Chondrocyte (in vitro differentiated cells): ENCODE measurements at places on chromosomes 1 and 21.

GRCh38 chr21:46215436-46216131 is 13.0 kb downstream of the LSS start:
- DNase-seq: peak; percentile 75

DNA sequence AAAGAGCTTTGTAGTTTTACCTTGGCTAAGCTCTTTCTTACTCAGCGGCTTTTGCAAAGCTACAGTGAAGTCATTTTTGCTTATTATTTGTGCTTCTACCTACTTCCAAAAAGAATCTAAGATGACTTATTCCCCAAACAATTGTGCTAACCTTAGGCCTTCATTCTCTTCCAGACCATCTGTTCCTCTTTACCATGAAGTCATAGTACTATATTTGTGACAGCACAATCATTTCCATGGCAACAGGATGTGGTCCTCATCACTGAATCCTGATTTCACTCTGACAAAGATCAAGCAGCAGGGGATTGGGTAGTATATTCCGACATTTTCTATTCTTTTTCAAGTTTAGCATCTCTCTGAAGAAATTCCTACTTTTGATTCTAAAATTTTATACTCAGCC is 24.8 kb upstream of the NMNAT2 start:
- DNase-seq: no peak

GRCh38 chr1:7422561-7422960 is 348.5 kb upstream of the VAMP3 start:
- DNase-seq: peak; percentile 41

DNA sequence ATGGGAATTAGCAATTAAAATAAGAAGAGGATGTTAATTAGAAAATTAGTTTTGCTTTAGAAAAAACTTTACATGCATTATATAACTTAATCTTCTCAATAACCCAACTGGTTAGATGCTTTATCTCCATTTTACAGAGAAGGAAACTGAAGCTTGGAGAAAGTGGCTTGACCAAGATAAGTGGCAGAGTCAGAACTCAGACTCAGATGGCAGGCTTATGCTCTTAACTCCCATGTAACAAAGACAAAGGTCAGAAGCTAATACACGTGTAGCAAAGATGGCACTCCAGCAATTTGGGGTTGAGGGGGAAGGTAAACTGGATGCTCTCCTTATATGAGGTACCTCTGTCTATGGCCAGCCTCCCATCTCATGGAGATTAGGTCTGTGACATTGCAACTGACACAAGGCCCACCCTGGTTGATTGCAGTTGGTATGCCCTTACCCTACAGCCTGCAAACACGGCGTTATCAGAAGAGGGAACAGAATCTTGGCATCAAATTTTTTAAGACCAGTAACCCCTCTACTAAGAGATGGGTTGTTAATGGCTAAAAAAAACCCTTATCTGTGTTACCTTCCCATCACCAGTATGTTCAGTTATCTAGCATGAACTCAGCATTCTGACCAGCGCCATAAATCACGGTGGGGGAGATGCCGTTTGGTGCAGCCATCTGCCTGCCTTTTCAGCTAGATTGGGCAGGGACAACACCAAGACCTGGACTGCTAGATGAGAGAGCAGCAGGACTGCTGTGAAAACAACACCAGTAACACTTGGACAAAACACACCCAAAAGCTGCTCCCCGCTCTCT is 97.0 kb downstream of the UBR4 start:
- no peak for DNase-seq

DNA sequence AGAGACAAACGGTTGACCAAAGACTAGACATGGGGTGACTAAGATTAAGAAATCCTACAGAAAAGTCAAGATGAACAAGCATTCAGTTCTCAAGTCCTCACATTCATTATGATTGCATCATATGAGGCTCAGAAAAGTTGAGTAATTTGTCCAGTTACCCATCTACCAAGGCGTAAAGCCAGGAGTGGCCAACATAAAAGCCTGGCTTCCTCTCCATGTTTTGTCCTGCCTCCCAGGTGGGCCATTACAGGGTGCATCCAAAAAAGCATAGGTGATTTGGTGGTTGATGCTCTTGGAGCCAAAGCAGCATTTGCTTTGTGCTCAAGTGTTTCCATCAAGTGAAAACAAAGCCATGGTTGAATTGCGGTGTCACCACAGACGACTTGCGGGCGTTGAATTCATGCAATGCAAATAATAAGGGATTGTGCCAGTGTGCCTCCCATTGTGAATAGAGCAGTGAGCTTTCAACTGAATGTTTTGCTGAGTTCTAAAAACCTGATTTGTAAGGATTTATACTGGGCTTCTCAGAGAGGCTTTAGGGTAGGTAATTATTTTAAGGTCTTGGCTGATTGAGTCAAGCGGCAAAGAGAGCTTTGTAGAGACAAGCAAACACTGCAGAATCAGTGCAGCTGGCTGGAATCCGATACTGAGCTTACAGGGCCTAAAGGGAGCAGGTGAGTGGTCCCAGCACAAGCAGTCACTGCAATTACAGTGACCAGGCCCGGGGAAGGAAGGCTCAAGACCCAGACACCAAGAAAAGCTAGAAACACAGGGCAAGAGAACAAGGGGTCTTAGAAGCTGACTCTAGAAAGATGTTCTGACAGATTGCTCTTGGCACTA is 54.1 kb downstream of the KCNJ15 start:
- DNase-seq: no peak

- no peak for DNase-seq
These were observed 15.1 kb upstream of the AIM2 start for GRCh38 chr1:159091607-159092031.

GRCh38 chr1:100448366-100448765 is 89.6 kb upstream of the GPR88 start:
- no peak for DNase-seq

- no peak for DNase-seq
These were observed 62.5 kb upstream of the PTGFRN start for GRCh38 chr1:116847190-116847589.

DNA sequence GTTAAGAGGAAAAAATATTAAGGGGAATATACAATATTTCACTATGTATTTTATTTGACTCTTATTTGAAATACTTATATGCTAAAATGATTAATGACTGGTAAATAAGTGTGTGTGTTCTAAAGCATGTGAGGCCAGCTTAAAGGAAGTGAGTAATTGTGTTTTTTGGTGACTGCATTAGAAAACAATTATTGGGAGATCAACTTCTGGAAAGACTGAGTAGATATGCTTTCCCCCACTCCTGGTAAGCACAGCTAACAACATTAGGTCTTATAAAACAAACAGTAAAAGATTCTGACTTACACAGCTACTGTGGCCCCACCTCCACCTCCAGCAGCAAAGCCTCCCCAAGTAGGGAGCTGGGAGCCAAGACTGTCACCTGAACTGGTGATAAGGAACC is 403.0 kb downstream of the SRGAP2C start:
- no peak for DNase-seq

DNA sequence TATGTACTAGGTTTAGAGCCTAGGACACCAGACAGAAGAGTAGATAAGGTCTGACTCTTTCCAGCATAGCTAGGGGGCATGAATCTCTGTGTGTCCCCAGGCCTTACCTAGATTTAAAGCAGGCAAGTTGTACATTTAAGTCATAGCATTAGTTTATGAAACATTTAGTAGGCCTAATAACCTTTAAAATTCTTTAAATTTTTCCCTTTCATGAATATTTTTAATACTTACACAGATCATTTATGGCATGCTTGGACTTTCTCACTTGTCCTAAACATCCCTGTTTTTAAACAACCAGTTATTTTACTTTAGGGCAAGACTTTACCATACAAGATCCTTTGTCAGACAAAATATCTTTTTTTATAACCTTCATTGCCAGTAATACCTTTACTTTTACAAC is 258.4 kb upstream of the ZRANB2 start:
- no peak for DNase-seq

DNA sequence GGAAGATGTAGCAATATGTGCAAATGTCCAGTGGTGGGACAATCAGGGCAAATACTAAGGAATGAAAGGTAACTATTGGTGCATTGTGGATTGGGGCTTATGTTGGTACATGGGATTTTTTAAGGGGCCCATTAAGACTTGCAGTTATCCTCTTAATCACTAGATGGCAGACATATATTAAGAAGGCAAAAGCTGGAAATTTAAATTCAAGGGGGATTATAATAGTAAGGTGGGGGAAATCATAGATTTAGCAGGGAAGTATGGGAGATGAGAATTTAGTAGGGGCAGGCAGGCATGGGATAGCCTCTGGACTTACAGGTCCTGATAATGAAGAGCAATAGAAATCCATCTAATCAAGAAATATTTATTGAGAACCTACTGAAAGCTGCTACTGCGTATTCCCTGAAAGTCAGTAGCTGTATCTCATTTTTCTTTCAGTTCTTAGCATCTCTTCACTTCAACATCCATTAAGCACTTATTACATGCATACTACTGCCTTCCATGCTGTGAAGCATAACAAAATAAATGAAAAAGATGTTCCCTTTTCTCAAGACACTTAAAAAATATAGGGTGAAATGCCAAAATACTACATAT is 251.8 kb downstream of the CRB1 start:
- no peak for DNase-seq

DNA sequence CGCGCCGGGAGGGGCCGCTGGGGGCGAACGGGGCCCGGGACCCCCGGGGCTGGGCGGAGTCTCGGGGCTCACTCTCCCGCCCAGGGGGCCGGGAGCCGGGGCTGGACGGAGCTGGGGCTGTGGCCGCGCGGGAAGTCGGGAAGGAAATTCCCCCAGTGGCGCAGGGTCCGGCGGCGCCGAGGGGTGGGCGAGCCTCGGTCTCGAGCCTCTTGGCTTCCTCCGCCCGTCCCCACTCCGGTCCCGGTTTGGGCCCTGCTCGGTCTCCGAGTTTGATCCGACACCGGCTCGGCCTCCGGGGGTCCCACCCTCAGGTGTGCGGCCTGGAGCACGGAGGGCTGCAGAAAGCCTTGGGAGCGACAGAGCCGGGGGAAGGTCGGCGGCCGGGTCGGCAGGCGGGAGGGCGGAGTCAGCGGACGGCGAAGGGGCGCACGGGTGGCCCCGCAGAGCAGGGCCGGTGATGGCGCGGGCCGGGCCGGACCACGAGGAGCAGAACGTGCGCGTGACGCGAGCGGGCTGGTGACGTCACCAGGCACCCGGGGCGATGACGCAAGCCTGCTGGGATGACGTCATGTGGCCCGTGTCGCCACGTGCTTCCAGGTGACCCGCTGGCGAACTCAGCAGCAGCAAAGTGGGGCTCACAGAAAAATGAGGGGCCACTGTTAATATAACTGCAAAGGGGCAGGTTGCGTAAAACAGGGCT is 610 bp upstream of the HES4 start:
- DNase-seq: peak; percentile 97

- DNase-seq: no peak
These were observed 78.1 kb upstream of the JAK1 start for GRCh38 chr1:65044411-65044810.

GRCh38 chr1:204074274-204075138 is 1.6 kb downstream of the SOX13 start:
- peak; percentile 46 for DNase-seq

DNA sequence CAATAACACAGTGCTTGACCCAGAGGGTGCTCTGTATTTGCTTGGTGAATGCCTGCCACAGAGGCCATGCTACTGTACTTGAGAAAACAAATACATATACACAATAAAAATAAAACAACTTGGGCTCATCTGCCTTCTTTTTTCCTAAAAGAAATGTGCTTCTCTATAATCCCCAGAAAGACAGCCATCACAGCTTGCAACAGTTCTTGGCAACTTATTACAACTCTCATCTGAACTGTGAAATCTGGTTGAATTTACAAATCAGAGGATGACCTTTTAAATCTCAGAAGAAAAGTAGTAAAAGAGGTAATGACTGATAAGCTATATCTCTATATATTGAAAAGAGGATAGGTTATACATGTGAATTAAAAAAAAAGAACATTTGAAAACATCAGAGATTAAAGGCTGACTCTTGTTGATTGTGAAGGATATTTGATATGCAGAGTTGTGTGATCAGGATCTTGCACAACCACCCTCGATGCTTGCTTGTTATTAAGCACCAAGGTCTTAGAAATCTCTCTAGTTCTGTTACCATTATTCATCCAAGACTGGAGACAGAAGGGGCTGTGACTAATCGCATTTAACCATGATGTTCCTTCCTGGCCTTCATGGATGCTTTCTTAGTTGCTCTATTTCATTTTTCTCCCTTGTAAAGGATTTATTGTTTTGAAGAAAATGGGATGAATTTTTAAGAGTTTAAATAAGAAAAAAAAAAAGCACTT is 213.4 kb downstream of the APP start:
- no peak for DNase-seq

GRCh38 chr1:71307451-71307850 is 226.6 kb upstream of the ZRANB2 start:
- DNase-seq: no peak

GRCh38 chr1:231160895-231161666 is 777 bp upstream of the TRIM67 start:
- no peak for DNase-seq

DNA sequence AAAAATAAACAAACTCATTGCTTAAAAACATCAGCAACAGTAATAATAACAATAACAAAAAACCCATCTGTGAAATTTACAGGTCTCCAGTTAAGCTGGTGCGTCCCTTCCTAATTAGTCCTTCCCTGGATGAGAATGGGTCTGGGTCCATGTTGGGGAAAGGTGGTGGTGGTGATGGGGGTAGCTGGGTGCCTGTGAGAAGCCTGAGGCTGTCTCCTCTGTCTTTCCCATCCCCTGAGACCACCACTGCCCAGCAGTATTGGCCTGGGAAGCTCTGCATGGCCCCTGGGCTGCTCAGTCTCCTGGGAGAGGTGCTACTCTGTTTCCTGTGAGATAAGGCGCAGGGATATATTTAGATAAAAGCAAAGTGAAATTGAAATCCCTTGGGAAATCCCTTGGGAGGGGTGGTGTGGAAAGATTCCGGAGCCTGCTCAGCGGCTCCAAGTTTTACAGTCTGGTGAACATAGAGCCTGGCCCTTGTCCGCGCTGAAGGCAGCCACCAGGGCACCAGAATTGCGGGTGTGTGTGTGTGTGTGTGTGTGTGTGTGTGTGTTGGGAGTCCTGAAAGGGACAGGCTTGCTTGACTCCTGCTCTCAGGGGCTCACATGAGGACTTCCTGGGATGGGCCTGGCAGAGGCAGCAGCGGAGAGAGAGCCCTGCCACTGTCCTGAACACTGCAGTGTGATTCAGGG is 150.2 kb downstream of the FOXD2 start:
- DNase-seq: no peak

- DNase-seq: no peak
These were observed 19.8 kb downstream of the SPOCD1 start for GRCh38 chr1:31795801-31796621.

DNA sequence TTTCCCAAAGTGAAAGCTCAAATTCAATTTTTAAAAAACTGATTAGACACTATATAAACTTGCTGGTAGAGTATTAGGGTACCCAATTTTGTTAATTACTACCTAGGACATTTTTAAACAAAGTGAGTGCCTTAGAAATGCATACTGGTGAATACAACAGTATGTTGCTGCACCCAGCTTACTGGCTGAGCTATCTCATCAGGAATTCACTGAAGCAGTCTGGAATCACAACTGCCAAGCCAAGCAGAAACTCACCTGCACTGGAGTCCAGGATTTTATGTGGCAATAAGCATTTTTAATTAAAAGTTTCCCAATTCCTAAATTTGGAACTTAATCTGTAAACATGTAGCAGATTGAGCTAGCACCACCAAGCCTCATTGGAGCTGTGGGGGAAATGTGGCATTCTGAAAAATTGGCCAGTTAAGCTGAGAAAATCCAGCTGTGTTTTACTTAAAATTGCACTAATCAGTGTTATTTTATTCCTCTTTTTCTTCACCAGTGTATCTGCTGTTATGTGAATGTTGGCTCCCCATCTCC is 61.8 kb downstream of the CLEC20A start:
- no peak for DNase-seq
